COLO829 (cell line): ENCODE measurements at places on chromosomes 16 and 17.

DNA sequence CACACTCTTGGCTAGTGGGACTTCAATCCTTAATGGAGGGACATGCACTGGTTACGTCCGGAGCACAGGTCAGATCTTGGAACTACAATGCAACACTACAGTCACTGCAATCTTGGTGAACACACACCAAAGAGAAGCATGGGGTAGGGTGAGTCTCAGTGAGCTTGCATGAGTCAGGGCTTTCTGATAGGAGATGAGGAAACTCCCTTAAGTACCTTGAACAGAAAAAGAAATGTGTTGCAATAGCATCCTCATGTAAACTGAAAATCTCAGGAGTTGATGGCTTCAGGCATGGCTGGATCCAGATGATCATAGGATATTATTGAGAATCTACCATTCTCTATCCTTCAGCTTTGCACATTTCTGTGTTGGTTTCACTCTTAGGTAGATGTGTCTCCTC is 54.1 kb downstream of the CES1 start:
- no peak for DNase-seq

- DNase-seq = no peak
These were observed 29.0 kb downstream of the HEXIM2 start for GRCh38 chr17:45190503-45191255.

- no peak for DNase-seq
These were observed 14.3 kb downstream of the SLC16A3 start for GRCh38 chr17:82242977-82243647.

GRCh38 chr16:77172951-77173350 is 18.0 kb upstream of the MON1B start:
- DNase-seq = no peak

DNA sequence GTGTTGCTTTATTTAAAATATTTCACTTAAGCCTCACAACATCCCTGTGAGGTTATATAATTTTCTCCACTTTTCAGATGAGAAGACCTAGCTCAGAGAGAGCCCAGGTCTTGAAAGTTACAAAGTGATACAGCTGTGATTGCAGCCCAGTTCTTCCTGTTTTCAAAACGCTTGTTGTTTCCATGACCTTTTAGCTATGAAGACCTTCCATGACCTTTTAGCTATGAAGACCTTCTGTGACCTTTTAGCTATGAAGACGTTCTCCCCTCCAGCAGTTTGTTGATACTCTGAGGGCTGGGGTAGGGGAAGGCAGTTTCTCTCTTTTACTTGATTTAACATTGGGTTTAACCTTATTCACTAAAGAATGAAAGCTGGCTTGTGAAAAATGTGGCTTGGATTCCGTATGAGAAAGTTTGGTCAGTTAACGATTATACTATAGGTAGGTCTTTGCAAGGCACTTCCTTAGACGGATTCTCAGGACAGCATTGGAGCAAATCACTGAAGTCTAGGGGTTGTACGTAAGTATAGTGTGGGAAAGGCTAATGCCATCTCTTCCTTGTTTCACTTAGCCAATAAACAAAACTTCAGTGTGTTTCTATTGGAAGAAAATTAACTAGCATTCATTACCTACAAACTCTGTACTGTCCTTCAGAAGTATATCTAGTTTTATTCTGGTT is 20.7 kb downstream of the PHKB start:
- DNase-seq = no peak

- DNase-seq = no peak
These were observed 25.1 kb downstream of the ABR start for GRCh38 chr17:1154704-1155103.

- peak; percentile 55 for DNase-seq
These were observed 92.1 kb upstream of the ZNF750 start for GRCh38 chr17:82931699-82932517.

DNA sequence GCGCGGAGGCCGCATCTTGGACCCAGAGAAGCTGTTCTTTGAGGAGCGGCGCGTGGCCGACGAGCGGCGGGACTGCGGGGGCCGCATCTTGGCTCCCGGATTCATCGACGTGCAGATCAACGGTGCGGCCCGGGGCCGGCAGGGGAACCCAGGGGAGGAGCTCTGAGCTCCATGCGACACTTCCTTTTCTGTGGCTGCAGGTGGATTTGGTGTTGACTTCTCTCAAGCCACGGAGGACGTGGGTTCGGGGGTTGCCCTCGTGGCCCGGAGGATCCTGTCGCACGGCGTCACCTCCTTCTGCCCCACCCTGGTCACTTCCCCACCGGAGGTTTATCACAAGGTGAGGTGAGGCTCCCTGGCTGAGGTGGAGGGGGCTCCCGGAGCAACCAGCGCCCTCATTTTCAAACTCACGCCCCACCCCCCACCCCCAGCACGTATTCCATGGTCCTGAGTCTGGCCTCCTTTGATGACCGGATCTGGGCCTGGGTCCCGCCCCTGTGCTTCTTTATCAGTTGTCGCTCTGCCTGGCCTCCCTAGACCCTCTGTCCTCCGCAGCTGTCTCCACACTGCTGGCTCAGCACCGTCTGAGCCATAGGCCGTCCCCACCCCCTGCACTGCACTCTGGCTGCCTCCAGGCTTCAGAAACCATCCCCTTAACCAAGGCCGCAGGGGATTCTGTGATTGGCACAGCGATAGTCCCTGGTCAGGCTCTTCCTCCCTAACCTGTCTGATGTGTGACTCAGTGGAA is 787 bp downstream of the AMDHD2 start:
- no peak for DNase-seq
